ENCODE measurements at places on chromosomes 4 and X.

DNA sequence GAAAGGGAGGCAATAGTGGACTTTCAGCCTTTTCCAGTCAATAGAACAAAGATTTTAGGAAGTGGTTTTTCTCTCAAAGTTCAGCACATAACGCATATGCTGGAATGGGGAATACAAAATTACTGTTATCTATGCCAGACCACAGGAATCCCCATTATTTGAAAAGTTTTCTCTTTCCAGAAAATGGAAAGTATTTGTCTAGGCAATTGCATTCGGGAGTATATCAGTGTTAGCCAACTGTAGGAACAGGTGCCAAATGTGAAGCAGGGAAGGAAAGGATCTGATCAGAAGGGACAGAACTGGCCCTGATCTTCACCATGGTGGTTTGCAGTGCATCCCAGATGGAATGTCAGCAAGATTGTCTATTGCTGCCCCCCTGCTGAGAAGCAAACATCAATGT lies 213.6 kb downstream of the CPE start:
- no peak for DNase-seq

GRCh38 chrX:25534091-25534490 lies 518.3 kb upstream of the ARX start:
- no peak for DNase-seq

DNA sequence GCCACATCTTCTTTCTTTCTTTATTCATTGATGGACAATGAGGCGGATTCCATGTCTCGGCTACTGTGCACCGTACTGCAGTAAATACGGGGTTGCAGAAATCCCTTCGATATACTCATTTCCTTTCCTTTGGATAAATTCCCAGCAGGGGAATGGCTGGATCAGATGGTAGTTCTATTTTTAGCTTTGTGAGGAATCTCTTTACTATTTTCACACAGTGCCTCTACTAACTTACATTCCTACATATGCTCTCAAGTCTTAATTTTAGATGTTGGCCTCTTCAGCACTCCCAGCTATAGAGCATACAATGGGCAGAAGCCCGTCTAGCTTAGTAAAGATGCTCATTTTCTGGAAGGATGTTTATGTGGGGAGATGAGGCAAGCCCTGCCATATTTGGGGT lies 317.4 kb downstream of the ASMT start:
- no peak for DNase-seq

- DNase-seq = no peak
These were observed 203.1 kb downstream of the SLC7A11 start for GRCh38 chr4:138039010-138039409.

GRCh38 chr4:182246401-182247205 lies 3.4 kb downstream of the TENM3 start:
- no peak for DNase-seq

DNA sequence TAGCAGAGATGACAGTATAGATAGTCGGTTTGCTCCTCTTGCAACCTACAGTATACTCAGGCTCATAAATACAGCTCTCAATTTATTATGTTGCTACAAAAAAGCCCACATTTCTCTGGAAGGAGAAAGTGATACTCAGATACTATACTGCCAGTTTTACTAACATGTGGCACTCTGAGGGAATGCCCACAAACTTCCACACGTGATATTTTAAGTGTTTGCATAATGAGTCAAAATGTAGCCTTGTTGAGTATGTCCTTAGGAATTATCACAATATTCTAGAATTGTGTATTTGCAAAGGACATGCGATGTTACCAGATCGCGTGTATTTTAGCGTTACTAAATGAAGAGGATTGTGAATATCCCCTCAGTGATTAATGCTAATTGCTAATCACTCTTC lies 929.1 kb downstream of the STIM2 start:
- DNase-seq = no peak

DNA sequence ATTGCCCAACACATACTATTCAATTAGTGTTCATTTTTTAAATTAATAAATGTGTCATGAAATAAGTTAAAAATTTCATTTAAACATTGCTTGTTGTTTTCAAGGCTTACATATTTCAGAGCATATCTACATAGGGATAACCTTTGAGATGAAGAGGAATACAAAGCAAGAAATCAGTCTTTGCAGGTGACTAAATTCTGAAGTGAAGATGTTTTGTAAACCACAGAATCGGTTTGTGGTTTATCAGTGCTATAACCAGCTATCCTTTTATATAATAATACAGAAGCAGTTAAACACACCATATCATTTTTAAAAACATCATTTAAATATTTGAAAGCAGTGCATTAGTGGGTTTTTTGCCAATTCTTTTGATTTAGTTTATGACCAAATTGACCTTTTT lies 26.9 kb downstream of the FAM241A start:
- no peak for DNase-seq

DNA sequence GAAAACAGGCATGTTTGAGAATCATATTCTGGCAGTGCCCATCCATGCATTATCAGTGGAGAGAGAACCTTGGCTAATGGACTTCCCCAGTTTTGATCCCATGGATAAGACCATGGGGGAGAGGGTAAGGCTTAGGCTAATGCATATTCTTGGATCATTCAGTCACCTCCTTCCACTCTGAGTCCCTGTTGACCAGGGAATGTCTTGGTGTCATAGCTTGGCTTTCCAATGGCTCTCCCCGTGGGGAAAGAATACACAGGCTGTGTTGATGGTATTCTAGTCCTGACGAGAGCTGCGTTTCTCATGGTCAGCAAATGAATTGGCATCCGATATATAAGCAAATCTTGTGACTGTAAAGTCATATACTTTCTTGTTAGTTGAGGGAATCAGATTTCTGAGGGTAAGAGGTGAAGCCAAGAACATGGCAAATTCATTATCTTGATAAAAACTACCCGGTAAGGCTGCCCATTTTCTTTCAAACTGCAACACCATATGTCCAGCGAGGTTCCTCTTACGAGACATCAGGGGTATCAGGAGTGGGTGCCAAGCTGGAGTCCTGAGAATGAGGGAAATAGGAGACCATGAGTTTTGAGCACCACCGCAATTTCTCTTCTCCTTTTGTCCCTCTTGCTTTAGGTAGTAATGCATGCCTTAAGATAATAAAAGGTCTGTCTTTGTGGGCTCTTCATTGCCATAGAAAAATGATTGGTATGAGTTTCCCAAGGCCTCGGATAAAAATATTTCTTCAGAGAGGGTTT lies 18.0 kb downstream of the RHOH start:
- no peak for DNase-seq

DNA sequence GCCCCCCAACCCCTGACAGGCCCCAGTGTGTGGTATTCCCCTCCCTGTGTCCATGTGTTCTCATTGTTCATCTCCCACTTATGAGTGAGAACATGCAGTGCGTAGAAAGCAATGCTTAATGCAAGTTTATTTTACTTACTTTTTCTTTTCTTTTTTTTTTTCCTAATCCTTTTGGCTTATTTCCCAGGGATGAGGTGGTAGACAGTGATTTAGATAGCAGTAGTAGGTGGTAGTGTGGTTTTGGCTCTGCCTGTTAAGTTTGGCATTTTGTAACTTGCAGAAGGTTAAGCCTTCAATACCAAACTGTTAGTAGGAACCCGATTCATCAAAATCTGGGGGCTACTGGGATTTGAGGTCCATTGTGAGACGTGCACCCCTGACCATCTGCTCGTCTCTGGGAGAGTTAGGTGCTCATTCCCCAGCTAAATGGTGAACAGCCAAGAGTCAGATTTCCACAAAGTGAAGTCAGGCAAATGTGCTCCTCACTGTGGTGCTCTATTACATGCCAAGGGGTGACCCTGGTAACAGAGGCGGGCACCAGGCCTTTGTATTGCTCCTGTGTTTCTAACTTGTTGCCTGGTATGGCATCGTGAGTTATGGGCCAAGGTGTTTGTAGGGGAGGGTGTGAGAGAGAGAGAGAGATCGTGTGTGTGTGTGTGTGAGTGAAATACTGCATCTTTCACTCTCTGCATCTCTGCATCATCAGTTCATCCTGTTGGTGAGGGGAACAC lies 70.3 kb downstream of the PHOX2B start:
- DNase-seq = no peak

GRCh38 chr4:145927030-145927429 lies 11.6 kb downstream of the ZNF827 start:
- no peak for DNase-seq

GRCh38 chr4:99965674-99966350 lies 15.7 kb upstream of the H2AZ1 start:
- no peak for DNase-seq

DNA sequence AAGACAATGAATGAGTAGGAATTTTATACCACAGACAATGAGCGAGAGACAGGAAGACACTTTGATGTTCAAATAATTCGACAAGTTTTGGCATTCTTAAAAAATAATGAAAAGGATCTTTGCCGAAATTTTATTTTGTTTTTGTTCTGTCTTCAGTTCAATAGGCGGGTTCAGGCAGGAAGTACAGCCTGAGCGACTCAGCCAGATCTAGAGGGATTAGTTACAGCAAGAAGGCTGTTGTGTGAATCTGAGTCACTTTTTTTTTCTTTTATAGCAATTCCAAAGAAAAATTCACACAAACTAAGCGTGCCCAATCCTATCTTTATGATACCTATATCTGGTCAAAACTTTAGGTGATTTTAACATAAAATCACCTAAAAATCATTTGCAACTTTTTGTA lies 505.4 kb upstream of the FAM241A start:
- DNase-seq = no peak

GRCh38 chr4:158778712-158779111 lies 9.9 kb downstream of the FNIP2 start:
- DNase-seq = no peak

DNA sequence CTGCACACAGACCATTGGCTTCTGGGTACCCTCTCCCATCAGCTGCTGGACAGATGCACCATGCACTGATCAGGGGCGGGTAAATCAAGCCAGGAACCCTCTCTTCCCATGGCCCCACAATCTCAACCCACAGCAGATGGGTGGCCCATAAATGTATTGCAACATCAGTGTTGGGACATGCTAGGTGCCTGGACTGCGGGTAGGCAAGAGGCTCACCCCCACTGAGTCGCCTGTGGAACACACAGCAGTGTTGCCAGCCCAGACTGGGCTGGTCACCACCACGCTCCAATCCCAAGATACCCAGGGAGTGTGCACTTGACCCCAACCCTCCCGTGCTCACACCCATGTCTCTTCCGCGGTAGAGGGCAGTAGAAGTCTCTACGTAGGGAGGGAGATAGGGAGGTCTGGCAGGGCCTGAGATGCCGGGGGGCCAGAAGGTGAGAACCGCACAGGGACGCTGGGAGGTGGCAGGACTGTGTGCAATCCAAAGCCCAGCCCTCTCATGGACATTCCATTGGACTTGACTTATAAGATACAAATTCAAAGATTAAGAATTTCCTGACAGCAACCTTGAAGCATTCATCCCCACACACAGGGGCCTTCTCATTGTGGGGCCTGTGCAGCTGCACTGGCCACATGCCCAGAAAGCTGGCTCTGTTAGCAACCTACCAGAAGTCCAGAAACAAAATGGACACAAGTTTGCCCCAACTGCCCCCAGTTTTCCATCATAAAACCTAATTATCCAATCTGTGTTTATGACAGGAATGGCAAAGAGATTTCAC lies 183.7 kb downstream of the NSUN7 start:
- DNase-seq = no peak
